Naive B cell (primary cell): ENCODE measurements at places on chromosomes 13 and 19. TPM values are rescaled to one million over a fixed set of nuclear protein-coding genes. Genes with fewer than 3 reads are reported as not detected.

Gene APLP1
- not detected for polyA plus RNA-seq

Gene IZUMO1
- not detected for polyA plus RNA-seq

Gene C1QTNF9
- not detected for polyA plus RNA-seq

Gene CAMSAP3
- 0.08 TPM for polyA plus RNA-seq

Gene GSX1
- polyA plus RNA-seq = not detected

Gene ZNF835
- 13.0 TPM for polyA plus RNA-seq

Gene GRK1
- polyA plus RNA-seq = not detected

Gene CEACAM7
- polyA plus RNA-seq = not detected
